ENCODE measurements at places on chromosomes 2 and 18.

GRCh38 chr2:66836851-66837250 lies 401.9 kb downstream of the MEIS1 start:
- no peak for DNase-seq

DNA sequence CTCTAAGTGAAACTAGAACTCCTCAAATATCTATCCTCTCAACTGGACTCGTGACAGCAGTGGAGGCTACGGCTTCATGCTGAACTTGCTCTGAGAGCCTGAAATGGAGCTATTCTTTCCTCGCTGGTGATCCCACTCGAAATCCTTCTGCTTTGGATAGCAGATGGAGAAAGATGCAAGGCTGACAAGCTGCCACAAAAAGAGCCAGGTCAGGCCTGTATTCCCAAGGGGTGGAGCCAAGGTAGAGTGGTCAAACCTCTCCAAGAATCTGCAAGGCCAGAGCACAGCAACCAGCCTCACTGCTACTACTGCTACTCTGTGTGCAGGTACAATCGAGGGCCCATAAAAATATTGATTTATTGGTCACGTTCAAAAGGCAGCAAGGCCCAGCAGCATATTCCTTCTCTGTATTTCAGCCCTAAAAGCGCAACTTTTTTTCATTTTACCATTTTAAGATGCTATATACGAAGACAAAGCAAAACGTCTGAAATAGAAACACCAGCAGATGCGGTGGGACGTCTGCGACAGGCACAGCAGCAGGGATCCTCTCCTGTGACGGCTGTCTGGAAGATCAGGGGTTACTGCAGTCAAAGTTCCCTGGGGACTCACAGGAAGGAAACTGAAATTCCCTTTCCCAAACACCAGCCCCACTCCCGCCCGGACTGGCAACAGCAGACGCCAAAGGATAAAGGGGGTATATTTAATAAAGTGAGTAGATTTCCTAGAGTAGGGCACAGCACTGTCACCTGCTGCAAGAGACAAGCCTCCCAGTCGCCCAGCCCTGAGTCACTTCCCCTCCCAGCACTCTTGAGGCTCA lies 2.4 kb downstream of the SPRED2 start:
- no peak for DNase-seq

GRCh38 chr2:207141386-207141785 lies 24.4 kb downstream of the KLF7 start:
- no peak for DNase-seq

DNA sequence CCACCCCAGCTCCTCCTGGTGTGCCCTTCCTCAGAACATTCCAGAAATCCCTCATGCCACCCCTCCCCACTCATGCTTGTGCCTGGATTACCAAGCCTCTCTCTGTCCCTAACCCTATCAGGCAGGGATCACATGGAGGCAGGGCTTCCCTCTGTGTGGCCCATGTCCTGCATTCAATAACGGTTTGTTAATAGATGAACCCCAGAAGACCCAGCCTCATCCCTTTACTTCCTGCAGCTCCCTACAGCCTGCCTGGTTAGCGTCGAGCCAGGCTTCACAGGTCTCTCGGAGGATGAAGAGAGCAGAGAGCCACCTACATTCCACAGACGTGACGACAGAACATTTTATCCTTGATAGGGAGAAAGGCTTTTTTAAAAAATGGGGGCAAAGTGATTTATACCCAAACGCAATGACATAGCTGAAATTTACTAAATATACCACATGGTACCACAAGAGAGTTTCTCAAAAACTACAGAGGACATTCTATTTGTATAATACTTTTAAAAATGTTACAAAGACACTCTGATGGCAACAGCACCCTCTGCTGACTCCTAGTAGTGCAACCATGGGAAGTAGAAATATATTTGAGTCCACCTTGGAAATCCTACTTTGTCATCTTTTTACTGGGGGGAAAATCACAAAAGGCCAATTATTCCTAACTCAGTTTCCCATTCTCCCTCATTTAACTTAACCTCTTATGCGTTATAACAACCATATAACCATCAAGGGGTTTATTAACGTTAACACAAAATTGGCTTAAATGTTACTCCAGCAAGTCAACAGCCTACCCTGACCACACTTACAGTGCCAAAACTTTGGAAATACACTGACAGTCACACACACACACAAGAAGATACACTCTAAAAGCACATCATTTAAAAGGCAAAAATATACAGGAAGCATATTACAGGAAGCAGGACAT lies 30.7 kb downstream of the FBXO15 start:
- DNase-seq = no peak

- DNase-seq = no peak
These were observed 822 bp downstream of the SLC35F6 start for GRCh38 chr2:26764906-26765305.

DNA sequence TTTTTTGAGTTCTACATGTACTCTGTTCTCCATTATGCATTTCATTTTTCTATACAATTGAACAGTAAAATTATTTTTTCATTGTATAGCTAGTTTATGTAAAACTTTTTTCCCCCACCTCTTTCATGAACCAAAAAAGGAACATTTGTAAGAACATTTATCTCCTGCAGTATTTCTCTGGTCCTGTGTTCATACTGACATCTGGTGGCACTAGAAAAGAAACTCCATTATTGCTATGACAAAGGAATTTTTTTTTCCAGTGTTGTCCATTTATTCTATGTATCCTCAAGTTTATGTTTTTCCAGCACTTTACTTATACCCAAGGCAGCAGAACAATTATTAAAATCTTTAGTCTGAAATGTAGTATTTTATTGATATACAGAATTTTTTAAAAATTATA lies 27.4 kb upstream of the CHAC2 start:
- peak; percentile 10 for DNase-seq

- no peak for DNase-seq
These were observed 473.9 kb downstream of the BCL11A start for GRCh38 chr2:60079562-60079961.

GRCh38 chr18:60543646-60544045 lies 171.1 kb upstream of the MC4R start:
- no peak for DNase-seq

DNA sequence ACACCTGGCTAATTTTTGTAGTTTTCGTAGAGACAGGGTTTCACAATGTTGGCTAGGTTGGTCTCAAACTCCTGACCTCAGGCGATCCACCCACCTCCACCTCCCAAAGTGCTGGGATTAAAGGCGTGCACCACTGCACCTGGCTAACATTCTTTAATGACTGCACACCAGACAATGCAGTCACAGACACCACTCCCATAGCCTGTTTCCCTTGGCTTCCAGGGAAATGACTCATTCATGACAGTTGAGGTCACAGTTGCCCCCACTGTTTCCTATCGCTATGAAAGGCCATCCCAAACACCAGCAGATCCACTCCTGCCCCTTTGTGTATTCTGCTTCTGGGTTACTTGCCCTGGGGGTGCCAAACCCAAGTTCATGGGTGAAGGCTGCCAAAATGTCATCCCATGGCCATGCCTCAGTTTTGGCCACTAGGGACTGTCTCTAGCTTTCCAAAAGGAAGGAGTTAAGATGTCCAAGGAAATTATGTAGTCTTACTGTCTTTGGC lies 8.7 kb downstream of the CHMP1B start:
- peak; percentile 45 for DNase-seq

- DNase-seq = peak; percentile 16
These were observed 38.3 kb upstream of the RALBP1 start for GRCh38 chr18:9437021-9437437.

GRCh38 chr2:39849982-39850526 lies 71.0 kb upstream of the THUMPD2 start:
- DNase-seq = no peak

GRCh38 chr2:70094171-70094977 lies 7.1 kb downstream of the PCBP1 start:
- no peak for DNase-seq

DNA sequence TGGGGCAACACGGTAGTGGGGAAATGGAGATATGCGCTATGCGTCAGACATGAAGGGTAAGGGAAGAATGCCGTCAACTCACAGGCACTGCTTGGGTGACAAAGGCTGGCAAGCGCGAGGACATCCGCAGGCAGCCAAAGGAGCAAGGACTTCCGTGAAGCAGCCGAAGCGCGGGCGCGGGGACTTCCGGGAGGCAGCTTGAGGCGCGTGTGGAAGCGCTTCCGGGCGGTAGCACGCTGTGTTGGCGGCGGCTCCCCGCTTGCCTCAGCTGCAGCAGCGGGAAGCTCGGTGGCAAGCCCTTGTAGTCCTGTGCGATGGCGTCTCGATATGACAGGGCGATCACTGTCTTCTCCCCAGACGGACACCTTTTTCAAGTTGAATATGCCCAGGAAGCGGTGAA lies at the start of gene PSMA8:
TSS of gene PSMA8 (plus strand) at position 218 of the 400 bp plus-strand sequence. CDS start at position 315, 97 bp downstream.
- DNase-seq = no peak

DNA sequence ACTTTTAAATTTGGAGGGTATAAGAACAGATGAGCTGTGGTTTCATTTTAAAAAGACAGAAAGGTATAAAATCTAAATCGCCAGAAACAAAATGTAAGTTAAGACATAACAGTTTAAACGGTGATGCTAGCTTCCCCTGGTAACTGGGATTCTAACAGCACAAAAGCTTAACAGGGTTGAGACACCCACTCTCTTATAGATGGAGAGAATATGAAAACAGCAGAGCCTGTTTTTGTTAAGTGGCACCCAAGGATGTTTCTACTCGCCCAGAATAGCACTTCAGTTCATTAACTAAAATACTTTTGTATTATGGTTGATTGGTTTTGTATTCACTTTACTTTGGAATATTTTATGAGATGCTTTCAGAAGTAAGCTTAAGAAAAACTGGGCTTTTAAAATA lies 151.9 kb upstream of the RND3 start:
- DNase-seq = no peak

- no peak for DNase-seq
These were observed 353.1 kb downstream of the ARHGAP15 start for GRCh38 chr2:143482316-143482715.

GRCh38 chr2:101295895-101296294 lies 12.6 kb downstream of the RNF149 start:
- DNase-seq = no peak

DNA sequence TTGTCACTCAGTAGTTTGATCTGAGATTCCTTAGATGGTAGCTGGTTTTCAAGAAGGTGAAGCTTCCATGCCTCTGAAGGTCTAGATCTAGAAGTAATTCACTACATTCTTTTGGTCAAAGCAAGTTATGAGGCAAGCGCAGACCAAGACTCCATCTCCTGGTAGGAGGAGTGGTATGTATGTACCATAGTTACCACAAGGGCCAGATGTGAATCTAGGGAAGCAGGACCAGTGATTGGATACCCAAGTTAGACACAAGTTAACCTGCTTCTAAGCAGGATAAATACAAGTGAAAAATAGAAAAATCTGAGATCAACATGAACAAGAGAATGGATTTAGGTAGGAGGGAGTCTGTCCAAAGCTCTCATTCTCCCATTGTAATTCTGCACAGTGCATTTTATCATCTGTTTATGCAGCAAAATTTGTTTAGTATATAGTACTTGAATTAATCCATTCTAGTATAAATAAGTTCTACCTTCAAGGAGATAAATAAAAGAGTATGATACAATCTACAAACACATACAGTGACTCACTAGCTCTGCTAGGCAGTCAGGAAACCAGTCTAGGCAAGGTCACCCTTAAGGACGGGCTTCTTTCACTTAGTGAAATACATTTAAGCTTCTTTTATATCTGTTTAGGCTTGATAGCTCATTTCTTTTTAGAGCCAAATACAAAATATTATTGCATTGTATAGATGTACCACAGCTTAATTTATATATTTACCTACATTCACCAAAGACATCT lies 14.2 kb upstream of the DOCK10 start:
- peak; percentile 12 for DNase-seq

GRCh38 chr2:48586433-48586832 lies 31.2 kb upstream of the GTF2A1L start:
- no peak for DNase-seq

DNA sequence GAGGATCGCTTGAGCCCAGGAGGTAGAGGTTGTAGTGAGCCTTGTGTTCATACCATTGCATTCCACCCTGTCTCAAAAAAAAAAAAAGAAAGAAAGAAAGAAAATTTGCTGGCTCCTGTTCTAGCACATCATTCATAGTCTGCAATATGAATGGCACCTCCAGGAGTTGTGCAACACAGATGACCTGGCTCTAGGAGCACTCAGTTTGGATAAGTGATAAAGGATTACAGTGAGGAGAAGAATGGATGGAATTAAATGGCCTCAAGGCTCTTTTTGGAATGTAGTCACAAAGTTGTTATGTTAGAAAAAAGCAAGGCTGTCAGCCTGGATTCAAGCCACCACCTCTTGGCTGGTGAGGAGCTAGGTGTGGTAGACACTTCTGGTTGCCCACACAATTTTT lies 21.5 kb upstream of the SPRED2 start:
- DNase-seq = peak; percentile 30

DNA sequence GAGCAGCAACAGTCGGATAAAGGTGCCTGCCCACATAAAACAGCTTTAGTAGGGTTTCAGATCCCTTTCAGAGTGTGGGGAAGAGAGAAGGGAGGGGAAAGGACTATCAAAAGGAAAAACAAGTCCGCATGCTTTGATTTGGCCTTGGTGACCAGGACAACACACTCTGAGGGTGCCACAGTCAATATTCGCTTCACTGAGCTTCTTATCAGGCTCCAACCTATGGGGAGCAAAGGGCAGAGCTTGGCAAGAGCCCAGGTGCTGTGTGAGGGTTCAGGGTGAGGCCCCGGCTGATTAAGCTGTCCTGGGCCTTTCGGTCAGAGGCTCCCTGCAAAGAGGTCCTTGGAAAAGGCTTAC lies 237.4 kb upstream of the SMAD2 start:
- no peak for DNase-seq

GRCh38 chr18:42480441-42480840 lies 525.4 kb downstream of the PIK3C3 start:
- DNase-seq = no peak

DNA sequence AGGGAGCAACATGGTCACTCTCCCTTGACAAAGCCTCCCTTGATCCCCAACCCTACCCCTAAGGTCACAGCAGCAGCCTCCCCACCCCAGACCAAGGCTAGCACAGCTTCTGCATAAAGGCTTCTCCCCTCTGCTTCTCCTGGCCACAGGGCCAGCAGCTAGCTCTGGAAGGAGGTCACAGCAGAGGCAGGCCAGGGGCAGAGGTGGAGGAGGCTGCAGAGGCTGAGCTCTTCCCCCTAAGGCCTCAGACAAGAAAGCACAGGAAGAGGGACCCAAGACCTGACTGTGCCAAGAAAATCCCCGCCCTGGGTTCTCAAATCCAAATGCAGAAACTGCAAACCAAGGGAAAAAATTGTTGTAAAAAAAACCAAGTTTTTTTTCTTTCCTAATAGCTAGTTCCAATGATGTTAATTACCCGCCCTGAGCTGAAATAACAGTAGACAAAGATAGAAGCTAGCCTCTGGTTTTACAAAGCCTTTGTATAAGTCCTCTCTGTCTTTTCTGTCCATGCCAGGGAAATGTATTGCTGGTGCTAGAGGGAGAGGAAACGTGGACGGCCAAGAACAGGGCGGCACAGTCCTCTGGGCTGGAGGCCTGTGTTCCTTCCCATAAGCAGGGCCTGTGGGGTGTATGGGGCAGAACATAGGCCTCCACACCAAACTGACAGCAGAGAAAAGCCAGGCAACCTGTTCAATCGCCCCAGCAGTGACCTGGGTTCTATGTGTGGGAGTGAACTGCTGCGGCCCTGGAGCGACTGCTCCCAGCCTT lies 79.5 kb downstream of the POLR1A start:
- no peak for DNase-seq
